ENCODE measurements at places on chromosomes 4 and X. TPM values are rescaled to one million over a fixed set of nuclear protein-coding genes. Genes with fewer than 3 reads are reported as not detected.

The AP1S2 gene
- 20.3 TPM for total RNA-seq

The CWH43 gene
- total RNA-seq, result not detected

The TLR6 gene
- total RNA-seq, result 0.95 TPM

The ADGRG4 gene
- not detected for total RNA-seq

The NPFFR2 gene
- not detected for total RNA-seq

All from bronchial smooth muscle cell (primary cell).